ENCODE measurements at places on chromosomes 7 and 10. TPM values are rescaled to one million over a fixed set of nuclear protein-coding genes. Genes with fewer than 3 reads are reported as not detected.

The FAM241B gene
- total RNA-seq = not detected

The PLXNA4 gene
- total RNA-seq = 3.0 TPM

The GHRHR gene
- total RNA-seq = not detected

The ENTPD1 gene
- total RNA-seq = 0.16 TPM

The AOC1 gene
- total RNA-seq = not detected

The INMT gene
- 219 TPM for total RNA-seq

The WDFY4 gene
- not detected for total RNA-seq

The OGA gene
- 93.7 TPM for total RNA-seq
